ENCODE measurements at places on chromosomes 7 and 10.

DNA sequence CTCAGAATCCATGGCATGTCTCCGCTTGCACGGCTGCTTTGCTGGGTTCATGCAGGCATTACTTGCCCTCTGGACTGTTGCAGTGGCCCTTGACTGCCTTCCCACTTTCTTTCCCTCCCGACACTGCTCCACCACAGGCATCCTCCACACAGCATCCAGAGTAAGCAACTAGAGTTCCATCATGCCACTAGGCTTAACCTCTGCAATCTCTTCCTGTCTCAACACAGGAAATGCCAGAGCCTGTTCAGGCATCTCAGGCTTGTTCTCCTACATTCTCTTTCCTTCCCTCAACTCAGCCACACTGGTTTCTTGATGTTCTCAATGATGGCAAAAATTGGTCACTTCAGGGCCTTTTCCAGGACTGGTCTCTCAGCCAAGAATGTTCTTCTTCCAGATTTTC lies 284.5 kb upstream of the KLF6 start:
- no peak for DNase-seq

DNA sequence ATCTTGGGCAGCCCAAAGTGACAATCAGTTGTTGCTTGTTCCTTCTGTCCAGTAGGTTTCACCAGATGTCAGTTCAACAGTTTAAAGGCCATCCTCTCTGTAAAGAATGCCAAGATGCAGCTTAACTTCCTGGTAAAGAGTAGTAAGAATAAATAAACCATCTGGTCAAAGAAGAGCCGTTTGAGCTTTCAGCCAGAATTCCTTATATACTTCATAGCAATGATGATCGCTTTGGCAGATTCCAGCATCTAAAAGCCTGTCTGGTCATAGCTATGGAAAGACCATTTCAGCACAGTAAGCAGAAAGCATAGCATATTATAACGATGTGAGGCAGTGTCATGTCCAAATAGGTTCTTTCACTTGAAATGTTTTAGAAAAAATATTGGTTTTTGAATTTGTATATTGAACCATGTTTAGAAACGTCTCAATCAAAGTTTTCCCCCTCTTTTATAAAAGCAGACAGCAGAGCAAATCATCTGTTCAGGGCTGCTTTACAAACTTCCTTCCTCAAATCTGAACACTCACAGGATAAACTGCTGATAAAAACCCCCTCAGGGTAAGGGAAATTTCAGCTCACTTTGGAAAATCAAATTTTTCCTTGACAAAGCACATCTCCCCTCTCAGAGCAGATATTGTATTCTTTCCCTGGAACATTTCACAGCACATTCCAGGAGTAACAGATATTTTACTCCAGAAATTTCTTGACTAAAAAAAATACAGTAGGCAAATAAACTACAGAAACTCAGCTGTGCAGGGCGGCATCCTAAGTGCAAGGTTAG lies 184.1 kb downstream of the NOC3L start:
- DNase-seq = no peak

DNA sequence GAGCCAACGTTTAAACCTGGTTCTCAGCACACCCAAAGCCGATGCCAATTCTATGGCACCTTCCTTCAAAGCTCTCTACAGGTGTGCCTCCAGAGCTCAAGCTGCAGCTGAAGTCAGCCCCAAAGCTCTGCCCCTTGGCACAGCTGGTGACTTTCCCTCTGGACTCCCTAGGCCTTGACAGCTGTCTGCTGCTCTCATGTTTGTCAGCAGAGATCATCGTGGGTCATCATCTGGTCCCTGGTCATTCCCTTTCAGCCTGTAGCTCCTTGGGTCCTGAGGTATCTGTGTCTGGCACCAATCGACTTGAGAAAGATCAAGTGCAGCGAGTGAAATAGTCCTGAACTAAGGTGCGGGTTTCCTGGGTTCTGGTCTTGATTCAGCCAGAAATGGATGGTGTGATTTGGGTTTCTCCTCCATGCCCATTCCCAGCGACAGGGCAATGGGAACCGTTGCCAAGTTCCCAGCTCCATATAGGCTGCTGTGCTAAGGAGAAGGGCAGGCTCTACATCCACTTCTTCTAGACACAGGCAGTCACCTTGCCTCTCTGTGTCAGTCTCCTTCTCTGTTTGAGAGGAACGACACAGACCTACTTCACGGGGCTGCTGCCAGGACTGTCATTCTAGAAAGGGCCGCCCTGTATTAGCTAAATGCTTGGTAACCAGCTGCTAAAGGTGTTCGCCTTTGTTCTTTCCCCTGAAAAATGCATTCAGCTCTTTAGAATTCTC lies 3.6 kb downstream of the PKD1L1 start:
- DNase-seq = no peak

GRCh38 chr10:86130737-86131475 lies 235.7 kb downstream of the GRID1 start:
- DNase-seq = no peak

DNA sequence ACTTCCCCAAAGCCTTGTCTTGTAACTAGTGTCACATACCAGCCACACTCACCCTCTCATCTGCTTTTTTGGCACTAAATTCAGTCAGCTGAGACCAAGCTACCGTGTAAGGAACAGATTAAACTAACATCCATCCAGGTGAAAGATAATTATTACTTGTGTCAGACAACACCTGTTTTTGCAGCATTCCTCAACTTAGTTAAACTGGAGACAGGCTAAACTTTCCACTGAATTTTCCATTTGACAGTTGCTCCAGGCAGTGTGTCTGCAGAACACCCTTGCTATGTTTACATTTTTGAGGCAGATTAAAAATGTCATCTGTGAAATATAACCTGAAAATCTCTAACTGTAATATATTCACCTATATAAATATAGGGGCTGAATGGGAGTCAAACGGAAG lies 73.6 kb downstream of the CYP26A1 start:
- DNase-seq = no peak

DNA sequence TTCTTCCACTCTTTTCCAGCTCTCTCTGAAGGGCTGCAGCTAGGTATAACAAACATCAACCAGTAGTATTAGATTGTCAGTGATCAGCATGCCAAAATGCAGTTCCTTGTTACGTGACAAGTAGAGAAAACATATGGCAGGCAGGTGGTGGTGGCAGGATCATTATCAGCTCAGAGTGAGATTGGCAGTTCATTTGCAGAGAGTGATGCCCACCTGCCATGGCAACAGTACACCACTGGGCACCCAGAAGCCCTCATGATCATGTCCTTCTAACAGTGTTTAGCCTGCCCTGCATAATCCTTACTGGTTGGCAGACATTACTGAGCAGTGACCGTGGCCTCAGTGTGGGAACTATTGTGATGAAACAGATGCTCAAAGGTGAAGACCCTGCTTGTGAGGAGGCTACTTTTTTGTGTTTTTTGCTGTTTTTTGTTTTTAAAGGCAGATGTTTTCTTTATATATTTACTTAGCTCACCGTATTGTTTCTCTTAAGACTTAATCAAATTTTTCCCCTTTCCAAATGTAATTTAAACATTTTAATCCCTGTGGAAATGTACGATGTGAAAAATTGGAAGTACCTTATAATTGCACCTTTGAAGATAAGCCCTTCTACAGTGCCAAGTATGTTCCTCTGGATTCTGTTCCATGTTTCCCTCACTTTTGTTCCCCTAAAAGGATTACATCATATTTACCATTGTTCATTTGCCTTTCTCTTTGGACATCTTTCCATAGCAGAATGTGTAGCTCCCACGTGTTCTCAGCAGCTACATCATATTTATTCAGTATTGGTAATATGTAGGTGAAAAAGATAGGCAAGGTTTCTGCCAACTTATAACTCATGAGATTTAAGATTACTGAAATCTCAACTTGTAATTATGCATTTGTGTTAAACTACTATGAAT lies 179.6 kb downstream of the SND1 start:
- DNase-seq = no peak

GRCh38 chr10:108427146-108427545 lies 1262.6 kb upstream of the SORCS1 start:
- DNase-seq = no peak

- no peak for DNase-seq
Observed at GRCh38 chr10:5305374-5305773, 59.4 kb upstream of the UCN3 start.

GRCh38 chr7:129090300-129090907 lies 35.5 kb upstream of the TNPO3 start:
- no peak for DNase-seq

- DNase-seq = no peak
Observed at GRCh38 chr7:155459700-155460461, 2.0 kb downstream of the EN2 start.

GRCh38 chr7:140074780-140075179 lies 12.0 kb upstream of the PARP12 start:
- DNase-seq = no peak

DNA sequence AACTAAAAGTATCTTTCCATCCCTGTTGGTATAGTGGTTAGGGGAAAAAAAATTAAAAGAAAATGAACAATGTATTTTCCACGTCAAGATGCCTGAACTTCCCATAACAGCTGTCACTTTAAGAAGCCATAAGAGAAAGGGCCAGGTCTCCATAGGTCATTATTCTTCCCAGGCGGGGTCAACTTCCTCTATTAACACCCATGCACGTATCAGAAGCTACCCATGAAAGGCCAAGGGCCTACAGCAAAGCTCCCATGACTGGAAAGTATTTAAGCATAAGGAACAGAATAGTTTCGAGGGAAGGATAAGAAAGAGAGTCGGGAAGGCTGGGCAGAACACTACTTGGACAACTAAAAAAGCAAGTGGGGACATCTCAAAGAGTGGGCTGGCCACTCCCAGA lies 40.1 kb downstream of the RBM28 start:
- no peak for DNase-seq

DNA sequence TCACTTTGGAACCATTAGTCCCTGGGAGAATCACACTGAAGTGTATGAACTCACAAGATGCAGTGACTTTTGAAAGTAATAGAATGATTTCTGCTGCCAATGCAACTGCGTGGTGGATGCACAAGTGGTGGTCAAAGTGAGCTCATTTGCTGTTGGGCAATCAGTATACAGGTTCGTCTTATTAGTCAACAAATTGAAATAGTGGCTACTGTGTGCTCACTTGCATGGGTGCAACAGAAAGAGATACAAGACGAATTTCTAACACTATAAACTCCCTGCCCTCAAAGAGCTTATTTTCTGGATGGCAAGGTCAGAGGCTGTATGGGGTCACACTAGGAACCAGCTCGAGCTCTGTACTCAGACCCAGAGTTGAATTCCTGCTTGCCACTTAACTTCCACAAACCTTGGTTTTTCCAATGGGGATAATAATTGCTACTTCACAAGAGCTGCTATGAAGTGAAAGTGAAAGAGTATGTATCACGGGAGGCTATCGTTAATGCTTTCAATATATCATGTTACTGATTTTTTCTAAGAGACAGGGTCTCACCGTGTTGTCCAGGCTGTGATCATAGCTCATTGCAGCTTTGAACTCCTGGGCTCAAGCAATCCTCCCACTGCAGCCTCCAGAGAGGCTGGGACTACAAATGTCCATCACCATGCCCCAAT lies 8.3 kb upstream of the BCL7B start:
- no peak for DNase-seq

- DNase-seq = no peak
Observed at GRCh38 chr10:93462881-93463280, 19.3 kb downstream of the MYOF start.

- DNase-seq = no peak
Observed at GRCh38 chr10:52474265-52474664, 160.2 kb downstream of the DKK1 start.

Measured in esophagus squamous epithelium (tissue), 5 donors.